Left lobe of liver (tissue), 2 donors: ENCODE measurements at places on chromosomes 7 and 10. TPM values are rescaled to one million over a fixed set of nuclear protein-coding genes. Genes with fewer than 3 reads are reported as not detected.

The PDE1C gene
- 0.03 TPM for total RNA-seq

The DDC gene
- total RNA-seq, result 48.6 TPM

The NUTM2E gene
- total RNA-seq, result 0.08 TPM

The NPSR1 gene
- total RNA-seq, result not detected

The CCL24 gene
- total RNA-seq, result 0.88 TPM

The C7orf57 gene
- not detected for total RNA-seq

GRCh38 chr7:101453617-101454016, 90.9 kb downstream of the COL26A1 start:
- DNase-seq, result no peak

GRCh38 chr10:88330174-88330573, 252.9 kb downstream of the RNLS start:
- no peak for DNase-seq

DNA sequence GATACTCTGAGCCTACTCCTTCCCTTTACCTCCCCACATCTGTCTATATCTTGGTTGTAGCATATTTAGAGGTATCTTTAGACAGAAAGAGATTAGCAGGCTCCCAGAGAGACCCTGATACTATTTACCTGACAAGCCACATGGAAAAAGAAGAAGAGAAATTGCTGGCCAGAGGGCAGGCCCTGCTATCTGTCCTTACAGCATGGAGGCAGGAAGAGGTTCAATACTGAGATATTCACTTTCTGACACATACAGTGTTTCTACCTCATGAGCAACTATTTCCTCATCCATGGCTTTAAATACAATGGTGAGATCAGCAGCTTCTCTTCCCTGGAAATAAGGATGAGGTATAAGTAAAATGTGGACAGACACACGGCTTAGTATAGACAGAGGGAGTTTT, 33.9 kb upstream of the TSPAN13 start:
- DNase-seq, result no peak

GRCh38 chr7:143185551-143185950, 2.3 kb downstream of the TAS2R39 start:
- no peak for DNase-seq

DNA sequence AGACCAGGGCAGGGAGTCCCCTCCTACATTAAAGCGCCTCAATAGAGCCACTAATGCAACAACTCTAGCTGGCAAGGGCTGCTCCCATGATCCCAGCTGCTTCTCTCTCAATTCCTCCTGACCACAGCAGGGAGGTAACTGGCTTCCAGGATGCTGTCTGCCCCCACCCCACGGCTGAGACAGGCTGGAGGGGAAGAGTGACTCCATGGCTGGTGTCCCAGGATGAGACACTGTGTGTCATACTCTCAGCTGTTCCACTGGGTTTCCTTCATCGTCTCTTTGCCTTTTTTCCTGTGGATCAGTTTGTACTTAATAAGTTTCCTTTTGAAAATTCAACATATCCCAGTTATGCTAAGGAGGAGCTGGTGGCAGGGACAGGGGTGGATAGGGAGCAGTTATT, 27.7 kb upstream of the MYH16 start:
- DNase-seq, result no peak

DNA sequence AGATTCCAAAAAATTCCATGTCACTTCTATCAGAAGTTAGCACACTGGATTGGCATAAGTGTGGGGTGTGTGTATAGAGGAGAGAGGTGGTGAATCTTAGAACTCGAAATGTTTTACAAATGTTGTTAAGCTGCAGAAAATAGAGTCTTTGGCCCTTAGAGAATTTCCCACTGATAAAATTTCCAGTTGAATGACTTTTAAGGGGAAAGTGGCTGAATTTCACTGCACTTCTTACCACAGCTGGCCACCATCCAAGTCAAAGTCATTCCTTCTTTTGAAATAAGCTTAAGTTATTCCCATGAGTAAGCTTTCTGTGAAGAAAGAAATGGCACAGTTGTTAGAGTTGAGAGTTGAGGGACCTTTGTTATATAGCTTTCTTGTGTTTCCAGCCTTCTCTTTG, 13.9 kb downstream of the VCL start:
- DNase-seq, result no peak

GRCh38 chr10:13331646-13332045, 16.4 kb downstream of the SEPHS1 start:
- DNase-seq, result no peak

GRCh38 chr10:34491678-34492077, 323.4 kb downstream of the PARD3 start:
- DNase-seq, result no peak

GRCh38 chr7:76089865-76090475, 42.1 kb downstream of the MDH2 start:
- DNase-seq, result no peak

DNA sequence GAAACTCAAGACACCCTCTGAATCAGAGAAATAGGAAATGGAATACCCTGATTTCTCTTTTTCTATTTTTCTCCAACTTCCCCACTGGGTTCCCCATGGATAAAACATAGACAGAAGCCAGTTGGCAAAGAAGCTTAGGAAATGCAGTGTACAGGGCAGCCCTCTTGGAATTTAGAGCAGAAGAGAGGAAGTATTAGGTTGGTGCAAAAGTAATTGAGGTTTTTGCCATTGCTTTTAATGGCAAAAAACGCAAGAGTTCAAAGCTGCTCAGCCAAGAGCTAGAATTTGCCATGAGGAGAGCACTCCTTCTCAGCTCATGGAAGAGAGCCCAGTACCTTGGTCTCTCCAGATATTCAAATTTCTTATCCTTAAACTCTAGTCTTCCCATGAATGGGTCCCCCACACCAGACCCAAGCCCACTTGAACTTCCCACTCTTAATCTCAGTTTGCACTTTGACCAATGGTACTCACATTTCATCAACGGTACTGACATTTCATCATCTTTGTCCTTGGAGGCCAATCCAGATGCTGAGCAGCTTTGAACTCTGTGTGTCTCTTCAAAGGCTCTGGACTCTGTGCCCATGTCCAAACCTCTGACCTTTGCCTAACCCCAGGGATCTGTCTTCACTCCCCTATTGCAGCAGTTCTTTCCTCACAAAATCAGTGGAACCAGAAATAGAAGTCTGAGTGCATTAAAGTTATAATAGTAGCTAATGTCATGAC, 73.2 kb upstream of the PPP1R3C start:
- peak; percentile 89 for DNase-seq

- DNase-seq, result no peak
Observed at GRCh38 chr10:44258019-44258418, 126.9 kb downstream of the CXCL12 start.

DNA sequence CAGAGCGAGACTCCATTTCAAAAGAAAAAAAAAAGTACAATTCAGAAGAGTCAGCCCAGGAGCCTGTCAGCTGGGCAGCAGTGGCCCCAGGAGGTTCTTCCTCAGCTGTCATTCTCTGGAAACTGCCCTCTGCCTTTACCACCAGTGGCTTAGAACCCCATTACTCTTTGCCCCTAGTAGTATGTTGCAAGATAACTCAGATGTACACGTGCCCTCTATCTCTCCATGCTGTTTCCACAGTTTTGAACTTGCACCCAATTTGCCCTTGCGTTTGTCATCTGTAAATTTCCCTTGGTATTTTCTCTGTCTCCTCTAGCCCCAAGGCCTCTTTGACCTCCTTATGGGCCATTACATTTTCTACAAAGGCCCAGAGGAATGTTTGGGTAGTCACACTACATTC, 56.7 kb upstream of the PRKAR2B start:
- no peak for DNase-seq

DNA sequence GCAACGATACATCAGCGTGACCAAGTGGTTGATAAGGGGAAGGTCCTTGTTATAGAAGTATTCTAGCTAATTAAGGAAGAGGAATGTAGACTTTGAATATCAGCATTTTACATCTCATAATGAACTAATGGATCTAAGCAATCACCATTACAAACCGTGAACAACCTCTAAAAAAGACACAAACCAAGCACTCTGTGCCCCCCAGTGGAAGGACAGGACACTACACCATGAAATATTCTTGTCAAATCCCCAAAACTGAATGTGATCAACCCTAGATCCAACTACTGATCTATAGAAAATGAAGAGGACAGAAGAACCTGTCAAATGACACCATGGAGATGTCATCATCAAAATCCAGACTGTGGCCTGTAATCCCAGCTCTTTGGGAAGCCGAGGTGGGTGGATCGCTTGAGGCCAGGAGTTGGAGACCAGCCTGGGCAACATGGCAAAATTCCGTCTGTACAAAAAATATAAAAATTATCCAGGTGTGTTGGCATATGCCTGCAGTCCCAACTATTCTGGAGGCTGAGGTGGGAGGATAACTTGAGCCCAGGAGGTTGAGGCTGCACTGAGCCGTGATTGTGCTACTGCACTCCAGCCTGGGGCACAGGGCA, 111.3 kb upstream of the CARD11 start:
- no peak for DNase-seq

DNA sequence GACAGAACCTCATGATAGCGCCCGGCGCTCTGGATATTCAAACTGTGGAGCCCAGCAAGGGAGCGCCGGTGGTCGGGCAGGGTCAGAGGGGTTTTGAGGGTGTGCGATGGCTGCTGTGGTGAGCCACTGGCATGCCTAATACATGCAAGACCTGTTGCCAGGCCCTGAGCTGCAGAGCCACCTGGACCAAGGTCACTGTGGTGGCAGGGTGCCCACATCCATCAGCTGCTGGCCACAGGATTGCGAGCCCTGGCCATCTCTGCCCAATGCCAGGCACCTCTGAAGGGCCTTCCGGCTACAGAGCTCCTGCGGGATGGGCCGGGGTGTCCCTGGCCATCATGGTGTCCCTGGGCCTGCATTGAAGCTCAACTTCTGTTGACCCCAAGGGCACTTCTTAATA, 123.0 kb upstream of the TNRC18 start:
- peak; percentile 95 for DNase-seq

DNA sequence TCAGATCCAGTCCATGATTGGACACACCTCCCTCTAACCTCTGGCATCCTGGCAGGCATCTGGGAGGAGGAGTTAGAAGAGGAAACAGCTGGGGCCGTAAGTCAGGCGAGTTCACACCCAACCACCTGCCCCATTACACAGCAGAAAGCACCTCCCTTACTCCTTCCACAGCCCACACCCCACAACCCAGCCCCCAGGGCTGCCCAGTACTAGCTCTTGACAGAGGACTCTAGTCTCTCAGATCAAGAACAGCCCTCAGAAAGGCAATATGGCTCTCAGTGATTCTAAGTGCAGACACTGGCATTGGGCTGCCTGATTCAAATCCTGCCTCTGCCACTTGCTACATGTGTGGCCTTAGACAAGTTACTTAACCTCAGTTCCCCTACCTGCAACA, 34.1 kb downstream of the KCNMA1 start:
- DNase-seq, result peak; percentile 60

DNA sequence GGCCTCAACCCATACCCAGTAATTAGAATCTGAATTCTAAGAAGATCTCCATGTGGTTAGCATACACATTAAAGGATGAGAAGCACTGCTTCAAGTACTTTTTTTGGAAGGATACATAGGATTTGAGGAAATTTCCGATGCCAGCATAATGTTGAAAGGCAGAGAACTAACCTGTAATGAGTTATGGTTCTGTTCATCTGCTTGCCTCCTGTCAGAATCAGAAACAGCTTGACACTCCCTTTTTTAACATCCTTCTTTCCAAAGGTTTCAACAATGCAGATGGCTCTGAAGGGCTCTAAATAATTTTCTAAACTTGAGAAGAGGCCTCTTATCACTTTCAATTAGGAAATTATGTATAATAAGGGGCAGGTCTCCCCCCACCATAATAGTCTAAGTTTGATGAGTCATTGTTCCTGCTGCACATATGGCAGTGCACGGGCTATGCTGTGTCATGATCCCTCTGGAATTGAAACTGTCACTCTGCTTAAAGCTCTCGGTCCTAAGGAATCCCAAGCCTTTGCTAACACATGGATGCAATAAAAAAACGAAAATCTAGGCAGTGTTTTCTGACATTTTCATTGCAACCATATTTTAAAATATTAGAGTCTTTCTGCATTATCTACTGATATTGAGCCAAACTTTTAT, 291.2 kb upstream of the FZD1 start:
- no peak for DNase-seq

- DNase-seq, result no peak
Observed at GRCh38 chr7:155959894-155960293, 147.6 kb upstream of the SHH start.

DNA sequence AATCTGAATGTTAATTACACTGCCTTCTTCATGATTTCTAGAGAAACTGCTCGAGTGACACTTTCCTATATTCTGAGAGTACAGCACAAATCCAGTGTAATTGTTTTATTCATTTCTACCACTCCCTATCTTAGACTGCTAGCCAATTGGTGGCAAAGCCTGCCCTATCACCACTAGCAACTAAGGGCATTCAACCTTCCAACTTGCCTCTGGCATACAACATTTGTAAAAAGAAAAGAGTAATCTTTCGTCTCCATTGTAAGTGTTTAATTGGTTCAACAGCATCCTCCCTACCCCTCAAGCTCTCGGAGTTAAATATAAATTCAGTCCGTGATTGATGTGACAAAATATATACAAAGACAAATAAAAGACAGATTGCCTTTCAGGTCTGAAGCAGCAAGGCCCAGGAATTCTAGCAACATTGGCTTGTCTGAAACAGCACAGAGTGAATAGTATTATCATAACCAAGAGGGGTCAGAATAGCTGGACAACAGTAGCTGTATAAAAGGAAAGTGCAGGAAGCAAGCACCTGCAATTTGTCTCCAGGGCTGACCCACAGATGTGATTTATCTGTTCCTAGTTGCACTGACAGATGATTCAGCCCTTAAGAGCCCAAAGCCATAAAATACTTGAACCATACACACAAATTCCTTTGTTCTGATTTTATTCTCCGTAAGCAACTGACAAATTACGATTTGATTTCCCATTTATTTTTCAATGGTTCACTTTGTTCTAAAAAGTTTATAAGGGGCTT, 47.6 kb upstream of the ANKRD1 start:
- DNase-seq, result no peak
